Right renal pelvis (tissue), 4 donors: ENCODE measurements at places on chromosomes 16 and 17.

GRCh38 chr17:47981462-47981861 is 10.5 kb downstream of the CDK5RAP3 start:
- no peak for DNase-seq

- no peak for DNase-seq
These were observed 20.7 kb upstream of the CMTM4 start for GRCh38 chr16:66717112-66717675.

- DNase-seq, result no peak
These were observed 527.8 kb upstream of the PSMD7 start for GRCh38 chr16:73768786-73769203.

GRCh38 chr17:83098241-83099085 is 19.1 kb downstream of the METRNL start:
- DNase-seq, result no peak

DNA sequence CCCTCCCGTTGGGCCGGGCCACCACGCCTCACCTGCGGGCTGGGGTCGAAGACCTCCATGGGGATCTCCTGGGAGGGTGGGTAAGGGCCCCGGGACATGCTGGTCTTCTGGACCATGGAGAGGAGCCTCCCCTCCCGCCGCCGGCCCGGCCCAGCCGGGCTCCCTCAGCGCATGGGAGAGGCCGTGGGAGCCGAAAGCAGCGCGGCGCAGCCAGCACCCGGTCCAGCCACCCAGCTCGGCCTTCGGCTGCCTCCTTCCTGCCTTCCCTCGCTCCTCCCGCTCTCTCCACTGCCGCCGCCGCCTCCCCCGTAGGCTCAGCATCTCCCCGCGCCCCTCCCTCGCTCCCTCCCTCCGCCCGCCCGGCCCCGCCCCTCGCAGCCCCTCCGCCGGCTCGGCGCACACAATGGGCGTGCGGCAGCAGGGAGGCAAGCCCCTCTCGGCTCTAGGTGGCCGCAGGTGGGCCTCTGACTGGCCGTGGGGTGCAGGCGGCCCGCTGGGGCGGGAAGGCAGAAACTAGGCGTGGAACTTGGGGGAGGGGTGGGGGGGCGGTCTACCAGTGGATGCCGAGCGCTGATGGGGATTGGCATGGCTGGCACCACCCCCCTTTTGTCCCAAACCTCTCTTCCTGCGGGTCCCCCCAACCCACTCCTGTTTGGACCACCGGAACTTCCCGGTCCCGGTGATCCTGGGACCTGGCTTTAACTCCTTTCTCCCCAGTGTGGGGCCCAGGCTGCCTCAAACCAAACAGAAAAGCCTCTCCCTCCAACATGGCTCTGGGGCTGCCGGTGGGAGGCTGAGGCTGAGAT is at the start of gene CACNB1:
Gene CACNB1, minus strand, starts transcription at position 290 of the 806 bp plus-strand sequence. Its CDS starts 174 bp downstream, at position 116.
- no peak for DNase-seq

DNA sequence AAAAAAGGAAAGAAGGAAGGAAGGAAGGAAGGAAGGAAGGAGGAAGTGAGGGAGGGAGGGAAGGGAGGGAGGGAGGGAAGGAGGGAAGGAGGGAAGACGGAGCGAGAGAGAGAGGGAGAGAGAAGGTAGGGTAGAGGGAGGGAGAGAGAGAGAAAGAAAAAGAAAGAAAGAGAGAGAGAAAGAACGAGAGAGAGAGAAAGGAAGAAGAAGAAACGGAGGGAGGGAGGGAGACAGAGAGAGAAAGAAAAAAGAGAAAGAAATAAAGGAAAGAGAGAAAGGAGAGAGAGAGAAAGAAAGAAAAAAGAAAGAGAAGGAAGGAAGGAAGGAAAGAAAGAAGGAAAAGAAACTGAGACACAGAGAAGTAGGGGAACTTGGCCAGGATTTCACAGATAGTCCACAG is 8.4 kb upstream of the SLC6A2 start:
- no peak for DNase-seq

- no peak for DNase-seq
These were observed 52.6 kb downstream of the COX10 start for GRCh38 chr17:14121952-14122351.

- no peak for DNase-seq
These were observed 4.2 kb upstream of the MXRA7 start for GRCh38 chr17:76714822-76715495.
